Activated T-cell treated with anti-CD3 and anti-CD28 coated beads, Interleukin-2, amount 50 U/mL, for 72 hours (primary cell): ENCODE measurements at places on chromosomes 3 and 15. TPM values are rescaled to one million over a fixed set of nuclear protein-coding genes. Genes with fewer than 3 reads are reported as not detected.

GRCh38 chr3:188534633-188535032, 380.7 kb downstream of the LPP start:
- no peak for DNase-seq

- no peak for DNase-seq
Measured at GRCh38 chr3:175246766-175247165, 387.6 kb downstream of the NAALADL2 start.

DNA sequence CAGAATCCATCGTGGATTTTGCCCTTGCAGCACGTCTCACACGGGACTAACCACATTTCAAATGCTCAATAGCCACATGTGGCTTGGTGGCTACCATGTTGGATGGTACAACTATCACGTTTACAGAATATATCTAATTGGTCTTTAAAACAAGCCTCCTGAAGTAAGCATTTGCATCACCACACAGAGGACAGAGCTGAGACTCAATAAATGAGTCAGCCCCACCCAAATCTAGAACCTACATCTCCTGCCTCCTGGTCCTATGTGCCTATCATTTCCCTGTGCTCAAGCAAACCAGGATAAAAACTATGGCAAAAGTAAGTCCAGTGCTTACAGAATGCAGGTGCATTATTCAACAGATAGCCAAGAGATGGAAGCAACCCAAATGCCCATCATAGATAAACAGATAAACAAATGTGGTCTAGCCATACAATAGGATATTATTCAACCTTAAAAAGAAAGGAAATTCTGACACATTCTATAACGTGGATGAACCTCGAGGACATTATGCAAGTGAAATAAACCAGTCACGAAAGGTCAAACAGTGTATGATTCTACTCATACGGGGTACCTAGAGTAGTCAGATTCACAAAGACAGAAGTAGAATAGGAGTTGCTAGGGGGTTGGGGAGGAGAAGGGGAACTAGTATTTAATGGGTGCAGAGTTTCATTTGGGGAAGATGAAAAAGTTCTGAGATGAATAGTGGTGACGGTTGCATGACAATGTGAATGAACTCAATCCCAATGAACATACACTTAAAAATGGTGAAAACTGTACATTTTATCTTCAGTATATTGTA, 43.9 kb downstream of the SRGAP3 start:
- no peak for DNase-seq

GRCh38 chr15:28021281-28022039, 77.7 kb downstream of the OCA2 start:
- DNase-seq: no peak

DNA sequence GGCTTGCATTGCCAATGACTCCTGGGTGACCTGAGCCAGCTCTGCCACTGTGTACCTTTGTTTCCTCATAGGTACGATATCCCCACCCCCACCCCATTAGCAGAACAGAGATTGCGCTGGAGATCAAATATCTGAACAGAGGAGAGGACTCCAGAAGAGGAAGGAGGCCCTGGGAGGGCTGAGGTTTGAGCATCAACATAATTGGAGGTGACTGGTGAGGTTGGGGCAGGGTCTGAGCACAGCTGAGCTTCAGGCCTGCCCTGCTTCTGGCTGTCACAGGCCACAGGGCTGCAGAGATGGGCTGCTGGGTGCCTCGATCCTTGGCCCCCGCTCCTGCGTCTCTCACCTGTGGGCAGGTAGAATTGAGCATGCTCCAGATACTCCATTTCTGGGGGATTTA, 21.3 kb upstream of the CACNA2D2 start:
- DNase-seq: no peak

DNA sequence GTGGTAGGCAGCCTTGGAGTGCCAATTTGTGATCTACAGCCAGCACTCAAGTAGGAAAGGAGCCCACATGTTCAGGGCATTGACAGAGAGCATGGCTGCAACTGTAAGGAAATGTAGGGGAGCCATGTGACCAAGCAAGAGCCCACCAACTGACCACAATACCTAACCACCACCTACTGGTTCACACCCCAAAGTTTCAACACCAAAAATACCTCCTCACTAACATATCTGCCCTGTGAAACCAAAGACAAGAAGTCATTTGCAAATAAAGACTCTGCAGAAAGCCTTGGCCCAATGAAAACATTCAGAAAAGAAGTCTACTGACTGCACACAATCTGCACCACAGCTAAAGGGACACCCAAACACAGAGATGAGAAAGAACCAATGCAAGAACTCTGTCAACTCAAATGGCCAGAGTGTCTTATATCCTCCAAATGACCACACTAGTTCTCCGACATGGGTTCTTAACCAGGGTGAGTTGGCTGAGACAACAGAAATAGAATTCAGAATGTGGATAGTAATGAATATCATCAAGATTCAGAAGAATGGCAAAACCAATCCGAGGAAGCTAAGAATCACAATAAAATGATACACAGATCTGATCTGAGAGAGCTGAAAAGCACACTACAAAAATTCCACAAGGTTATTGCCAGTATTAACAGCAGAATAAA, 40.6 kb downstream of the SLC9C1 start:
- no peak for DNase-seq

GRCh38 chr3:11558411-11558903, 85.3 kb downstream of the VGLL4 start:
- no peak for DNase-seq

- no peak for DNase-seq
Measured at GRCh38 chr3:52555056-52555455, 18.7 kb downstream of the UQCC5 start.

GRCh38 chr15:62519900-62520299, 354.8 kb upstream of the C2CD4B start:
- no peak for DNase-seq

DNA sequence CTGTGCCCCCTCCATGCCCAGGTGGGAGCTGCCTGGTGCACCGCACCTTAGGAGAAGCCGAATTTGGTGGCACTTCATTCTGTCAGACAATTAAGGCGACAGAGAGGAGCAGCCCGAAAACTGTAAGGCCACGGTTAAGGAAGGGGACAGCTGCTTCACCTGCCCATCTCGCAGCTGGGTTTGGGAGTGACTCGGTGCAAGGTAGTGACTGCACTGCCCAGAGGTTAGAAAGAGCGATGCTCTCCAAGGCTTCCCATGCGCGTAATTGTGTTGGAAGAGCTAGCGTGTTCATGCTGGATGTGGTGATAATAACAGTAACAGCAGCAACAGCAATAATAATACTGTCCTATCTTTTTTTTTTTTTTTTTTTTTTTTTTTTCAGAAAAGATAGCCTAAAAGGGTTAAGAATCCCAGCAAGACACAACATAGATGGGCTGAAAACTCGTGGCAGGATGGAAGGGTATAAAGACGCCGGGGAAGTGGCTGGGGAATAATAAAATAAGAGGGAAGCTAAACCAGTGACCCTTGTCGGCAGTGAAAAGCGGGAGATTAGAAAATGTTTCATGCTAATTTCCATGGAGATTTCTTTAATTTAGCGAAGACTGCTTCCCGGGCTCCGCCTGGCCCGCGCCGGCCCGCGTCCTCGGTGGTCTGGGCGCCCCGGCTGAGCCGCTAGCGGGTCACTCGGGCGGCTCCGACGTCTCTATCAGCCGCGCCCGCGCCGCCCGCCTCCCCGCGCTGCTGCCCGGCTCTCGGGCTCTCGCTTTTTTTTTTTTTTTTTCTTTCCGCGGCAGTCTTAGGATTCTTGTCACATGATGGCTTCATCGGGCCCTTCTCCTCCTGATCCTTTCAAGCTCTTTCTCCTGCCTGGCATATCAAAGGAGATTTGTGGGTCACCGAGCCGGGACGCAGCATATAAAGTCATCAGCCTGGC, 617.1 kb downstream of the NR2F2 start:
- no peak for DNase-seq

DNA sequence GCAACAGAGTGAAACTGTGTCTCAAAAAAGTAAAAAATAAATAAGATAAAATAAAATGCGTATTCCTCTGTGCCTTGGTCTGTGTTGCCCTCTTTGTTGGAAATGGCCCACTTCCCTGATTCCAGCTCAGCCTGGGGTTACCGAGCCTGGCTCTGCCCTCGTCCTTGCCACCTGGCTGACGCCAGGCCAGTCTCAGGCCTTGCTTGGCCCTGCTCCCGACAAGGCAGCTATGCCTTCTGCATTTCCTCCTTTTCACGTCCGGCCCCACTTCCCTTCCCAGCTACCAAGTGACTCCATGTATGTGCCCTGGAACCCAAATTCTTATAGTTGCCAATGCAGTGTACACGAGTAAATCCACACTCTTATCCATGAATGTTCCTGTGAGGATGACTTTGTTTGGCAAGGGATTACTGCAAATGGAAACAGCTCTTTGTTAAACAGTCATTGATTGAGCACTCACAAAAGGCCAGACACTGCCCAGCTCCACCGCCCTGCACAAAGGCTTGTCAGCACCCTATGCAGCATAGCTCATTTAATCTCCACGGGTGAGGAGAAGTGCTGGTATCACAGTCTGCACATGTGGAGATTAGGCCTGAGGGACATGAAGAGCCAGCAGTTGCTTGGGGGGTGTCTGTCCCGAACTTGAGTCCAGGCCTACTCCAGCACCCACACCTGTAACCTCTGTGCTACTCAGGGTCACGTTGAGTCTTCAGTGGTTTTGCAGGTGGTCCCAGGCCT, 25.1 kb downstream of the SPSB4 start:
- no peak for DNase-seq

SYNPR gene
- not detected for total RNA-seq

CFAP92 gene
- 1.1 TPM for total RNA-seq

CNTN4 gene
- total RNA-seq: 0.62 TPM

XCR1 gene
- not detected for total RNA-seq

ZNF385D gene
- not detected for total RNA-seq

MAGEL2 gene
- not detected for total RNA-seq
